Mesendoderm (in vitro differentiated cells): ENCODE measurements at places on chromosomes 4 and X.

GRCh38 chr4:153402366-153402765, 57.9 kb downstream of the MND1 start:
- DNase-seq: no peak

DNA sequence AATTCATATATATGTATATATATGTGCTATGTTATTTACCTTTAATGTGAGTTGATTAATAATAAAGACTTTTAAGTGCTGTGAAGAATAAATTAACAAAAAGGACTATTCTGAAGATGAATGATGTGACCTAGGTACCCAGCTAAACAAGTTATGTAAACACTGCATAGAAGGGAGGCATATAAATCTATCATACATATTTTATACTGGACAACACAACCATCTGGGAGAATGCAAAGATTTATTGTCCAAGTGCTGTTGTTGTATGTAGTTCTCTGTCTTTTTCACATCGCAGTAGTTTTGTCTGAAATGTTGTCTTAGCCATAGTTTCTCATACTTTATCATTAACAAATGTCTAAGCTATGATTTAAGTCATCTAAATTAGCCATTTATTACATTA, 337.6 kb downstream of the PCDH18 start:
- DNase-seq: no peak

GRCh38 chr4:6469898-6470501, 2.4 kb downstream of the PPP2R2C start:
- no peak for DNase-seq

DNA sequence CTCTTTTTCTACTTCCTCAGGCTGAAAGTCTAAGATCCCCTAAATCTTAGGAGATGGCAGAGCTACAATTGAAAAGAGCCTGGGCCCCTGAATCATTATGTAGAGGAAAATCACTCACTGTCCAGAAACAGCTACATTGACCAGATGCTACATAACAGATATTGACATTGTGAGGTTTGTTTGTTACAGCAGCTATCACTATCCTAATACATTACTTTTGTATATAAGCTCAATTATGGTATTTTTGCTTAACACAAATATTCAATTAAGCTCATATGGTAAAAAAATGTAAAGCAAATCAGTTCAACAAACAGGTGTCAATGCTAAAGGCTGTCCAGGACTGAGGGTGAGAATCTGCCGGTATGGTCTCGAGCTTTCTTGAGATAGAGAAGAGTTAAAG, 89.4 kb downstream of the LDB2 start:
- DNase-seq: no peak

DNA sequence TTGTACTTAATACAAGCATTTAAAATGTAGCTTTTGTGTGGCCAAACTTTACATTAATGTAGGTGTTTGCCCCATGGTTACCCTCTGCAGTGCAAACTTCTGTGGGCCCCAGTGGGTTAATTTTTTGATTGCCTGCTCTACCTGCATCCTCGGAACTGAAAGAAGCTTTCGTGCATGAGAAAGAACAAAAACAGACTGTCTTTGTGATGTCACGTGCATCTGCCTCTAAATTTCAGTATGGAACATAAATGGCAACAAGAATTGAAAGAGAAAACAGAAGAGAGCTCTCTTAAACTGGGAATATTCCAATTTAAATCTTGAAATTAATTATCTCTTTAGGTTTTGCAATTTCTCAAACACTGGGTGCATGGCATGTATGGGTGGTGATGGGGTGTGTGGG, 182.4 kb upstream of the LCORL start:
- no peak for DNase-seq

- no peak for DNase-seq
Measured at GRCh38 chr4:6813725-6814124, 31.2 kb downstream of the KIAA0232 start.

GRCh38 chrX:13248867-13249486, 70.9 kb downstream of the ATXN3L start:
- DNase-seq: no peak

DNA sequence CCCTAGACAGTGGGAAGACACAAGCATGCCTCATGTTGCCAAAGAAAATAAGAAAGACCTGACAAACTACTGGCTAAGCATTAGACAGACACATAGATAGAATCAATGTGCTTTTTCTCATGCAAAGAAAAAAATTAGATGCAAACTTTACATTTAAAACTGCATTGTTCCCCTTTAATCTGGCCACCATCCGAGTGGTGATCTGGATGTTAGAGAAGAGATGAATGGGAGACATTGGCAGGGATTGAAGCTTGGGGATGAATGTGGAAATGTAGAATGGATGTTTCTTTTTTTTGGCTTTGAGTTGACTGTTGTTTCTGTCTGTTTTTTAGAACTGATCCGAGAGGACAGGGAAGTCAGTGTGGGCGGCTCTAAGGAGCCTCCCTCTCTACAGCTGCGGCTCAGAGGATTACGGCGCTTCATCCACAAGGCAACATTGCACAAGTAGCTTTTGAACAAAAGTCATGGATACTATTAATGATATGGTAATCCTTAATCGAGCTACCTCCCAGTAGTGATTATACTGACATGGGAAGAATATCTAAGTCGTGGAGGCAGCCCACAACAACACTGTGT, 53.0 kb downstream of the HELT start:
- DNase-seq: no peak

- no peak for DNase-seq
Measured at GRCh38 chr4:25592736-25593135, 62.9 kb upstream of the SLC34A2 start.

GRCh38 chrX:153495903-153496589, 1.3 kb downstream of the BGN start:
- no peak for DNase-seq

- no peak for DNase-seq
Measured at GRCh38 chr4:168919706-168920324, 90.2 kb downstream of the CBR4 start.

- DNase-seq: no peak
Measured at GRCh38 chr4:109999585-109999912, 86.9 kb downstream of the EGF start.

GRCh38 chr4:8419222-8420041, 21.1 kb downstream of the ACOX3 start:
- no peak for DNase-seq

DNA sequence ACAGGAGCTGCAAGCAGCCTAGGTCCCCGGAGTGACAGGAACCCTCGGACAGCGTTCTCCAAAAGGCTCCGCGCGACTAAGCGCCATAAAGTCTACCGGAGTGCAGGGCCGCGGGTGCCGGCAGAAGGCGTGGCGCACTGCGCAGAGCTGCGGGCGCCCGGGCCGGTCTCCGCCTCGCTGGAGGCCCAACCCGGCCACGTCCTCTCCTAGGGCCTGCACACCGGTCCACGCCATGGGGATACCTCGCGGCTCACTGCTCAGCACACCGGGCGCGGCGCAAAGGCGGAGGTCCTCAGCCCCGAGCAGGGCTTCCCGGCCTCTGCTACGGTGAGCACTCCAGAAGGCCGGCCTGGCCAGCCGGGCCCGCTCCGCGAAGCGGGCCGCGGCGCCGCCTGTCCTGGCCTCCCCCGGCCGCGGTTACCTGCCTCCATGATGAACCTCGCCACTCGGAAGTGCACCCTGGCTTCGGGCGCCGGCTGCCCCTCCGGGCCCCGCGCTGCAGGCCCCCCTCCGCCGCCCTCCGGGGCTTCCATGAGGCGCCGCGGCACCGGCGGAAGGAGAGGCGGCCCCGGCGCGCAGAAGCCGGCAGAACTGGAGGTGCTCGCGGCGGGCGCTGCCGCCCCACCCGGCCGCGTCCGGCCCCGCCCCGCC, at the start of gene CCNQ:
CCNQ (minus strand) TSS at position 599 of the 651 bp plus-strand sequence; CDS start at position 533, 66 bp downstream.
- peak; percentile 15 for DNase-seq

GRCh38 chr4:109973529-109973905, 60.8 kb downstream of the EGF start:
- DNase-seq: no peak

- peak; percentile 69 for DNase-seq
Measured at GRCh38 chrX:51852096-51852495, 41.3 kb upstream of the MAGED1 start.

DNA sequence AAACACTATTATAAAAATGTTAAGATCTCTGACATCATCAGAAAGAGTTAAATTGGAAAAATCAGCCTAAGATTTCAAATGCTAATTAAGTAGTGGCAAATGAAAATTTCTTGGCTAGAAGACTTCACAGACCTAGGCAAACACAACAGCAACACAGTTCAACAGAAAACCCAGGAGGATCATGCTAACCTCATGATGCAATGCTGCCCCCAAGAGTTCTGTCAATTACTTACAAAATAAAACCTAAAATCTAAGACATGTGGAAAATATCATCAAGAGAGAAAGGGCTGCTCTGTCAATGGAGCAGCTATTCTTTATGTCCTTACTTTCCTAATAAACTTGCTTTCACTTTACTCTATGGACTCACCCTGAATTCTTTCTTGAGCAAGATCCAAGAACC, 21.0 kb downstream of the S100G start:
- DNase-seq: peak; percentile 57

DNA sequence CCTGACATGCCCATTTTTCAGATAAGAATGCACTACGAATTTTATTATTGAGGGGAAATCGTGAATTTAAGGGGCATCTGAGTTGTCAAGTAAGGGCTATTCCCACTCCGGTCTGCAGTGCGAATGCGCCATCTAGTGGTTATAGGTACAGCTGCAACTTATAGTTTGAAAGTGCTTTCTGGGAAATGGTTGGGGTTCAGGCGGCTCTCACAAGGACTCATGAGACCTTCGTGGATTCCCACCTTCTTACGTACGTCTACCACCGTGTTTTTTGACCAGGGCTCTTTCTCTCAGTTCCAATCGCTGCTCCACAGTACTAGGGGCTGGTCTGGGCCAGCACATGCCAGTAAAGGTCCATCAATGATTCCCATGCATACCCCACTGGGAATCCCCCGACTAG, 12.3 kb downstream of the MSL3 start:
- DNase-seq: peak; percentile 53

GRCh38 chr4:7539659-7540058, 104.9 kb upstream of the PSAPL1 start:
- peak; percentile 71 for DNase-seq

DNA sequence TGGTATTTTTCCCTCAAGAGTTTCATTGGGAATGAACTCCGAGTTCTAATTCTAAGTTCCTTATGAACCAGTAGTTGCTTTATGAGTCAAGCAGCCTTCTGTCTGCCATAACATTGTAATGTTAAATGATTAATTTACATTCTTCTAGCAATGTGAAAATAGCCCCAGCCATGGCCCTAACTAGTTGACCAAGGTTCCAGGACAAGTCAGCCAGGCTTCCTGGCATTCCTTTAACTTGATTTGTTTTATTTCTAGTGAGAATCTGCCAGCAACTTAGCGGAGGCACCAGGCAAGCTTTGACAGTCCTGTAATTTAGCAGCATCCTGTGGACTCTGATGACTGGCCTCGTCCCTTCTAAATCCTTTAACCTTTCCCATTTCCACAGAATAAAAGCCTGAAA, 69.0 kb downstream of the GLRA2 start:
- peak; percentile 1 for DNase-seq

DNA sequence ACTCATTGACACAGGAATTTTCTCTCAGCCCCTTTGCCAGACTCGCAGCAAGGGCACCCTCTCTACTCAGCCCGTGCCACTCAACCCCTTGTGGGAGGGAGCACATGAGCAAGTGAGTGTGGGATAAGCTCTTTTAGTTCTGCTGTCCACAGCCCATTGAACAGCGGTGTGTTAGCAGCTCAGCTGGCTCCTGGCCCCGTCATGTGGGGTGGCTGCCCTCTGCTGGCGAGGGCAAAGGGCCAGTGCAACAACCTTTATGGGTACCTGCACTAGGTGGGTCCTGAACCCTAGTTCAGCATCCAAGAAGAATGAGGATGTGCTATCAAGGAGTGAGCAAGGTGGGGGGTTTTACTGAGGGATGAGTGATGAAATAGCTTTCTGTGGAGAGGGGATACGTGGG, 85.0 kb upstream of the ZNF81 start:
- DNase-seq: peak; percentile 41

DNA sequence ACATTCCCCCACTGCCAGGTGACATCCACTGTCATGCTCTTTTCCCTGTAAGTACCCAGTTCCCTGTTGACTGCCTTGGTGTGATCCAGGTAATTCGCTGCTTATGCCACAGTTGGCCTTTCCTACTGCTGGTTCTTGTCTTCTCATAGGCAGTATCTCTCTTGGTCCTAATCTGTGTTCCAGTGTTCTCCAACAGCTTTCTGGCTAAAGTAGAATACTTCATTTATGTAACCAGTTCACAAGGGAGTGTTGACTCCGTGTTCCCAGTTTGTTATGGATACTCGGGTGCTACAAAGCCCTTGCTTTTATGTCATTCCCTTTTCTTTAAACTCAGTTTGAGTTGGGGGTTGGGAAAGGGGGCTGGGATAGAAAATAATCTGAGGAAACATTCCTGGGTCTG, 98.4 kb downstream of the RS1 start:
- no peak for DNase-seq

- peak; percentile 53 for DNase-seq
Measured at GRCh38 chr4:104492183-104492771, 2.4 kb downstream of the CXXC4 start.

- DNase-seq: peak; percentile 7
Measured at GRCh38 chr4:181952478-181952877, 290.7 kb upstream of the TENM3 start.

DNA sequence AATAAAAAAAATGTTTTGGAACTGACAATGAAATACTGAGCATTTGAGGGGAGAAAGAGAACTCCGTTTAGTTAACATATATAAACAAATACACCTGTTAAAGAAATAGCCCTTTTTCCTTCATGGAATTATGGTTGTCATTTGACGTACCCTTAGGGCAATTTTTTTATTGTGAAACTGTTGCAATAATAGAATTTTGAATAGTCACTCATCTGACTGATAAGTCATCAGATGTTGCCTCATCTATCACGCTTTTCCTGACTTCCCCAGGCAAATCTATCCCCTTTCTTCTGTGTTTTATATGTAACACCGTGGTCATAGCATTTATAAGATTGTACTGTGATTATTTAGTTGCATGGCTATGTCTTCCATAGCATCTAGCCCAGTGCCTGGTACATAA, 69.0 kb upstream of the HDAC8 start:
- no peak for DNase-seq

DNA sequence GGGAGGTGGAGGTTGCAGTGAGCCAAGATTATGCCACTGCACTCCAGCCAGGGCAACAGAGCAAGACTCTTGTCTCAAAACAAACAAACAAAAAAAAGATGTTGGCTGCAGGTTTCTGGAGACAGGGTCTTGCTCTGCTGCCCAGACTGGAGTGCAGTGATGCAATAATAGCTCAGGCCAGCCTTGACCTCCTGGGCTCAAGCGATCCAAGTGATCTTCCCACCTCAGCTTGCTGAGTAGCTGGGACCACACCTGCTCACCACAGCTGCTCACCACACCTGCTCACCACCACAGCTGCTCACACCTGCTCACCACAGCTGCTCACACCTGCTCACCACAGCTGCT, 29.9 kb upstream of the CPLX1 start:
- DNase-seq: no peak
